Forelimb muscle (tissue), 1 donor: ENCODE measurements at places on chromosomes 16 and 17. TPM values are rescaled to one million over a fixed set of nuclear protein-coding genes. Genes with fewer than 3 reads are reported as not detected.

The SOST gene
- not detected for polyA plus RNA-seq

The KRT36 gene
- polyA plus RNA-seq: not detected

The PRSS36 gene
- 1.0 TPM for polyA plus RNA-seq

The OTOP3 gene
- polyA plus RNA-seq: not detected

The BRIP1 gene
- polyA plus RNA-seq: 3.8 TPM

The ZSCAN10 gene
- polyA plus RNA-seq: 0.08 TPM

The MT2A gene
- polyA plus RNA-seq: 21.8 TPM

The HEATR9 gene
- polyA plus RNA-seq: 0.10 TPM

The ALDH3A1 gene
- polyA plus RNA-seq: 0.14 TPM

The ZNF629 gene
- 12.3 TPM for polyA plus RNA-seq

The TBC1D3K gene
- not detected for polyA plus RNA-seq

The GPR139 gene
- polyA plus RNA-seq: not detected

The MEIOC gene
- polyA plus RNA-seq: 1.9 TPM

The TMEM238L gene
- 0.23 TPM for polyA plus RNA-seq

DNA sequence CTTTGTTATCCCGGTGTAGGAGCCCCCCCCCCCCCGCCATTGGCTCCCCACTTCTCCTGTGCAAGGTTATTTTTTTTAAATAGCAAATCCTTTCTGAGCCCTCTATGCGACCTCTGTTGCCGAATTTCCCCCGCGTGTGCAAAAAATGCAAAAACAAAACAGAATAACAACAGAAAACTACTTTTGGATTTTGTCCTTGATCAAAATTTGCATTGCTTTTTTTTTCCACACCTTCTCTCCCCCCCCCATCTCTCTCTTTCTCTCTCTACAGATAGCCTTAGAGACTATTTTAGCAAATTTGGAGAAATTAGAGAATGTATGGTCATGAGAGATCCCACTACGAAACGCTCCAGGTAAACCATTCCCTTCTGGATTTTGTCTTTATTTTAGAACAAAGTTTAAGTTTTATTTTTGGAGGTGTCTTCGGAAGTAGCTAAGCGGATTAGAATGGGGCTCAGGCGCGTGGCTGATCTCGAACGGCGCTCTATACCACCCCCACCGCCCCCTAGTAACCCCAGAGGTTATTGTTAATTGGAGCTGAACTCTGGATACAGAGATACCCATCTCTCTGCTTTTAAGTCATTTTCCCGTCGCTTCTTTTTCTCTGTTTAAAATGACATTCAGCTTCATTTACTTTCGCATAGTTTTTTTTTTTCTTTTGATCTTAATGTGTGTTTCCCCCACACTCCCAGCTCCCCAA lies 1.0 kb downstream of the MSI2 start:
- DNase-seq: no peak

DNA sequence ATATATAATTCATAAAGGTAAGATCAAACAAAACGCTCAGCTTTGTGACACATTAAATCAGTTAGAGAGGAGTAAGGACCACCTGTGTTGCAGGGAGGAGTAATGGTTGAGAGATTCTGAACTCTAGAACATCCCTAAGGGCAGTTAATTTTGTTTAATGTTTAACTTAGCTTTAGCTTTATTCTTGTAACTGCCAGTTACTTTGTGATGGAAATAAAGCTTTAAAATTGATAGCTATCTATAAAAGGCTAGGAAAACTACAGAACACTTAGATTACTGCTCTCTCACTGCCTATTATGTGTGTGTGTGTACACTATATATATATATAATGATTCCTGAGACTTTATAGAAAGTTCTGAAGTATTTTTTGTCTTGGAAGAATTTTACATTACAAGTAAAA lies 37.8 kb downstream of the PTRH2 start:
- DNase-seq: no peak

GRCh38 chr16:57616241-57616640 lies 12.2 kb upstream of the ADGRG1 start:
- DNase-seq: no peak

GRCh38 chr17:8746501-8747236 lies 2.0 kb upstream of the CCDC42 start:
- DNase-seq: no peak

DNA sequence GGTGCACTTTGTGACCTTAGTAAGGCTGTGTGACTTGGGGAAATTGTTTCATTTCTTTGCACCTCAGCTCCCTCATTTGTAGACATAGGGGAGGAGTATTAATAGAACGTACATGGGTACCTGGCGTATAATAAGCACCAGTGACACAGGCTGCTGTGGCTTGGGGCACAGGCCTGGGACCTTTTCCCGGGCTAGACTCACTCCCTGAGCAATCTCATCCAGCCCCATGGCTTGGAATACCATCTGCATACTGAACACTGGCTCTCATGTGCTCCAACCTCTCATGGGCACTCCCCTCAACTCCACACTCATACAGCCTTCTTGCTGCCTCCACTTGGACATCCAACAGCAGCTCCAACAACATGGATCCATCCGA lies 41.0 kb upstream of the MRPS23 start:
- DNase-seq: no peak

DNA sequence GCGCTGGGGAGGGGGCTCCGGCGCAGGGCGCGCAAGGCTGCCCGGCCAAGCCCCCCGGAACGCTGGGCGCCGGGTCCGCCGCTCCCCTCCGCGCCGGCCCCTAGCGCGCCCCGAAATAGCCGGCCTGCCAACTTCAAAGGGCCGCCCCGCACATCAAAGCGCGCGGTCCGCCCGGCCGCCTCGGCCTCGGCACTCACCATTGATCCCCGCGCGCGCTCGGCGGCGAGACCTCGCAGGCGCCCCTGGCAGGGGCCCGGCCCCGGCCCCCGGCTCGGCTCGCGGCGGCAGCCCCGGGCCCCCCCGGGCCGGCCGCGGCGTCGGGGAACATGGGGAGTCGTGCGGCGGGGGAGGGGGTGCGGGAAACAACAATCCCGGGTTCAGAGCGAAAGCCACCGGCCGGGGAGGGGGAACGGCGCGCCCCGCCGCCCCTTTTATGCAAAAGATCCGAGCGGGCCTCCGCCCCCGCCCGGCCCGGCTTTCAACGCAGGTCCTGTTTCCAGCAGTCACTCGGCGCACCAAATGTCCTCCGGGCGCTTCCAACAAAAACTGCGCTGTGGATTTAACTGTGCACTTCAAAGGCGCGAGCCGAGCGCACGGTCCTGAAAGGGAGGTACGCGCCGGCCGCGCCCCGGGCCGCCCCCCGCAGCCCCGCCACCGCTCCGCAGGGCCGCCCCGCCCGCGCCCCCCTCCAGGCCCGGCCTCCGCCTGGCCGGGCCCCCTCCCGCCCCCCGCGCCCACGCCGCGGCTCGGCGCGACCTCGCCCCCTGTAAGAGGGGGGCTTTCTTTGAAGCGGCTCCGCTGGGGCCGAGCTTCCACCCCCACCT lies 608 bp downstream of the AXIN2 start:
- DNase-seq: peak; percentile 62

- DNase-seq: no peak
These were observed 109.6 kb downstream of the C16orf78 start for GRCh38 chr16:49483251-49483650.

DNA sequence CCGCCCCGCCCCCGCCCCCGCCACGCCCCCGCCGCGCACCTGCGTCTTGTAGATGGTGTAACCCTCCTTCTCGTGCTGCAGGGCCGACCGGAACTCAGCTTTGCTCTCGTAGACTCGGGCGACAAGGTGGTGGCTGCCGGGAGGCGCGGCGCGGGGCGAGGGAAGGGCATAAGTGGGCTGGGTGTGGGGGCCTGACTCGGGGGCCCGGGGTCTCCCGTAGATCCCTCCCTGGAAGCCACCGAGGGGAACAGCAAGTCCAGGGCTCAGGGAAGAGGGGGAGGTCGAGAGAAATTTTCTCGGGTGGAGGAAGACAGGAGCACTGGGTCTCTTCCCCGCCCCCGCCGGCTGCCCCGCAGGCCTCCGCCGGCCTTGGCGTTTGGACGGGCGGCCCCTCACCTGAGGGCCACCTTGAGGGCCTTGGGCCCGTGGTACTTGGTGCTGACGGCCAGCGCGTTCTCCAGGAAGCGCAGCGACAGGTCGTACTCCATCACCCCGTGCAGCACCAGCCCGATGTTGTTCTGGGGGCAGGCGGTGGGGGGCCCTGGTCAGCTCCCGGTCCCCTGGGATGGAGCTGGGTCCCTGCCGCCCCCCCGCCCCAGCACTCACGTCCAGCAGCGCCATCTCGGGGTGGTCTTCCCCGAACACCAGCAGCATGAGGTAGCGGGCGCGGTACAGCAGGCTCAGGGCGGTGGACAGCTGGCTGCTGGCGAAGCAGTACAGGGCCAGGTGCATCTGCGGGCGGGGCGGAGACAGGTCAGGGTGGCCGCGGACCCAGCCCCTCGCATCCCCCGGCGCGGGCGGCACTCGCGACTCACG lies 19.4 kb downstream of the CLUH start:
- DNase-seq: no peak

GRCh38 chr16:31355431-31356100 lies 590 bp downstream of the ITGAX start:
- DNase-seq: no peak

DNA sequence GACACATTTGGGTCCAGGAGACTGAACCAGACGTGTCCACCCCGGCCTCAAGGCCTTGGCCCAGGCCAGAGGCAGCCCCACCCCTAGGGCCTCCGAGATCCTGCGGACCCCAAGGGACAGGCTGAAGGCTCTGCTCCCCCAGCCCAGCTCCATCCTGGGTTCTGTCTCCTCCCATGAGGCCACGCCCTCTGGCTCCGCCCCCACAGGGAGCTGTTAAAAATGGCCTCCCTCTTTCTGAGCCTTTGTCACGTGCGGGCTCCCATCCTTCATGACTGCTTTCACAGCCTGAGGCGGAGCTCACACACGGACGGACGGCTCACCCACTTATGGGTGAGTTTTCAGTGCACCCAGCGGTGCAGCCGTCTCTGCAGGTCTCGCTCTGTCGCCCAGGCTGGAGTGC lies 6.5 kb upstream of the CACNA1H start:
- DNase-seq: no peak

DNA sequence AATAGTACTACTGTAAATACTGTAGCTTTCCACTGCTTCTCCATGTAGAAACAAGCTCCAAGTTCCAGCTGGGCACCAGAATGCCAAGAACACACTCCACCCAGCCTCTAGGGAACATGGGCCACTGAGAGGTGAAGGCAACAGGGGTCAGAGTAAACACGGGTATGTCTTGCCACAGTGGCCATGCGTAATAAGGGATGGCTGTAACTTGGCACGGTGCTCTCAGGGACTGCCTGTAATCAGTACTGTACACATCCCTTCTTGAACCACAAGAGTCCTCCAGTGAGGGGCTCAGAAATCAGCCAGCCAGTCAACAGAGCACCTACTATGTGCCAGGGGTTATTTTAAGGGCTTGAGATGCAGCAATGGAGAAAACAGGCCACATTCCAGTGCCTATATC lies 10.8 kb downstream of the LRRC59 start:
- no peak for DNase-seq

GRCh38 chr16:66081775-66082366 lies 284.6 kb upstream of the CDH5 start:
- DNase-seq: no peak

DNA sequence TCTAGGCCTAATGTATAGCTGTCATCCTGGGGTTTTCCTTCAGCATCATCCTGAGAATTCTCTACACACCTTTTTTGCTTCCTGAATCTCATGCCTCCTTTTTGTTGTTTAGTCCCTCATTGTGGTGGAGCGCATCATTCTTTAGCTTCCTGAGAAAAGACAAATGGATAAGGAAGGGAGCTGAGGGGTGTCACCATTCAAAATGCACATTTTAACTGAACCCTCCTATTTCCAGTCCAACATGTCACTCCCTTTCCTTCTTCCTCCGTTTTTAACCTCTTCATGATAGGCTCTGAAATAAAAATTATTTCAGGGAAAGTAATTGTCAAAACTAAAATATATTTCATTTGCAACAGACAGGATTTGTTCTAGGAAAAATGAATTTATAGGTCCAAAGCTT lies 39.7 kb upstream of the GNAO1 start:
- no peak for DNase-seq

- DNase-seq: no peak
These were observed 29.4 kb downstream of the CNTROB start for GRCh38 chr17:7961421-7961820.

DNA sequence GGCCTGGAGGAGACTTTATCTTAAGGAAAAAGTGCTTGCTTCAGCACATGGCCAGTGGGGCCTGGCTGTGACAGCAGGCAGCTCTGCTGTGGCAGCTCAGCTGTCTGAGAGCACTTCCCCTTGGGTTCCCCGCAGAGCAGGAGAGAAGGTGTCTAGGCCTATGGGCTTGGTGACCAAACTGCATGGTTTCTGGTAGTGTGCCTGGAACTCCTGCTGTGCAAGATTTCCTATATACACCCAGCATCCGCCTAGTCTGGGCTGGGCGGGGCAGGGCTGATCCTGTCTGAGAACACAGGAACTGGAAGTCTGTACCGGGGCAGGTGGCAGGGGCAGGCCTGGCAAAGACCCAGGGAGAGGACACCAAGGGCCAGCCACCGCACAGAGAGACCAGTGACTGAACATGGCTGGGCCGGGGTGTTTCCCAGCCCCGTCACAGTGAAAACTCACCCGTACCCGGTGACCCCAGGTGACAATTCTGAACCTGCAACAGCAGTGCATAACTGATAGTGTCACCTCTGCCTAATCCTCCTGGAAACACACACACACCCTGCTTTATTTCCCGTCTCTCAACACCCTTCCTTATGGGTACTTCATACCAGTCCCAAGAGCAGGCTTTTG lies 39.3 kb downstream of the CHD9 start:
- no peak for DNase-seq

DNA sequence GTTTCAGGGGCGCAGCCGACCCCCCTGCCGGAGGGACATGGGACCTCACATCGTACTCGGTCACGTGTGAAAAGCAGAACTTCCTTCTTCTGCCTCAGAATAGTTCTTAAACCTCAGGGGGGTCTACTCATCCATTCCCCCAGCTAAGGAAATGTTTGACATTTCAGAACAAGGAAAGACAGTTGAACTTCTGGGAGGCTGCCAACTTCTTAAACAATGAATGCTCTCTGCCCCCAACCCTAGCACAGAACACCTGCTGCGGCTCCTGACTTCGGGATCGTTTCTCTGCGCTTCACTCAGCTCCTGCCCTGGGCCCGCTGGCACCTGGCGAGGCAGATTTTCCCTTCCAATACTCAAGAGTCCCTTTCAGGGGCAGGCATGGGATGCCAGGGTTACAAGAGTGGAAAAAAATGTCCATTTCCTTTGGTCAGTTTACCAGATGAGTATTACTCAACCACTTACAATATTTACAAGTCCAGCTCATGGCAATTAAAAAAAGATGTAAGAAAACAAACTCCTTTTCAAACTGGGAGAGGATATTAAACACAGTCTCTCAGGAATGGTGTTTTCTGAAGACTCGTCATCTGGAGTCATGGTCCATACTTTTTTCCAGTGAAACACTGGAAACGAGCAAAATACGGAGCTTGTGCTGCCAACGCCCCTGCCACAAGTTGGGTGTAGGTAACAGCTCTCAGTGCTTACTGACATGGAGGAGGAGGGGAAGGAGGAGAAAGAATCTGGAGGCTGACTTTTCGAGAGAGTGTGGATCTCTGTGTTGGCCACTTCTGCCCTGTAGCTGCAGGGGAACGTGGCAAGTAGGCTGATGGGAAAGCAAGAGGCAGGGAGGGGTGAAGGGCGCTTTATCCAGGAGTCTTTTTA lies 235.7 kb downstream of the NTN1 start:
- DNase-seq: no peak
